ENCODE measurements at places on chromosomes 2 and 18.

- no peak for DNase-seq
Measured at GRCh38 chr18:59616501-59616900, 80.7 kb downstream of the CCBE1 start.

DNA sequence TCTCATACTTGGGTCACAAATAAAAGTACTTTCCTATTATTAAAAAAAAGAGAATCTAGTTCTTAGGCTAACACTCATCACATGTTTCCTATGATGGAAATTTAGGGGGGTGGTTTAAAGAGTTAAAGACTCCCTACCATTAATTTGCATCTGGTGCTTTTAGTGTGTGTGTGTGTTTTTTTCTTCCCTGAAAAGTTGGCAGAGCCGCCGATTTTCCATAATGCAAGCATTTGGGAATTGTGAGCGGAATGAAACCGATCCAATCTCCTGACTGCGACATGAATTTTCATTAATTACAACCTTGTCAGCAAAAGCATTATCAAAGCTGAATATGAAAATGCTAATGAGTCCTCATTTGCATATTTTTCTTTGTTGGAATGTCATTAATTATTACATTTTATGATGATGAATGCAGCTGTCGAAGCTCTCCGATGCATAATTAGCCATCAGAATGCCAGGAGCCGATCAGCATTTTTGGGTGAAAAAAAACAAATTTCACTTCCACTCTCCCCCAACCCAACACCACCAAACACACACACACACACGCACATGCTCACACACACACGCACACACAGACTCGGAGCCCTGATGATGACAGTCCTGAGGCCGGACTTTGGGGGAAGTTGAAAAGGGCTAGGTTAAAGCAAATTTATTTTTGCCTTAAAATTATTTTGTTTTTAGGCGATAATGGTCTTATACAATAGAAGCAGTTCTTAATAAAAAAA, 165.4 kb downstream of the TCF4 start:
- DNase-seq = no peak

GRCh38 chr2:99554238-99554637, 64.4 kb upstream of the REV1 start:
- DNase-seq = no peak

GRCh38 chr2:32977228-32977758, 30.5 kb downstream of the LTBP1 start:
- DNase-seq = no peak

GRCh38 chr2:171407030-171407675, 26.6 kb downstream of the METTL8 start:
- no peak for DNase-seq

DNA sequence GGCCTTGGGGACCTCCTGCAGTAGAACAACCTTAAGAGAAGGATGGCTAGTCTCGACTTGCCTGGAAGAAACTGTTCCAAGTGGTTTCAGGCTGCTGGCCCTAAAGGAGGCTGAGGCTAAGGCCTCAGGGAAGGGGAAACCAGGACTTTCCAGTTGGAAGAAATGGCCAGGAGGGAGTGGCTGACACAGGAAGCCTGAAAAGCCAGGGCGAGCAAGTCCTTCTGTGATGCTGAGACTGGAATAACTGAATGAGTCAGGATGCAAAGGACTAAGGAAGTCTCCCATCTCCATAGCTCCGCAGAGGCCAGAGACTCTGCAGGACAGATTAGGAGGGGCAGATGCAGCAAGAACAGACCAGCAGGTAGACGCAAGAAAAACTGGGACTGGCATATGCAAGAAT, 7.4 kb downstream of the HTRA2 start:
- no peak for DNase-seq

GRCh38 chr2:73262108-73262651, 22.1 kb downstream of the FBXO41 start:
- no peak for DNase-seq

Measured in activated CD4-positive, alpha-beta T cell treated with anti-CD3 and anti-CD28 coated beads for 4 hours (primary cell).